ENCODE measurements at places on chromosomes 5 and 9. TPM values are rescaled to one million over a fixed set of nuclear protein-coding genes. Genes with fewer than 3 reads are reported as not detected.

DNA sequence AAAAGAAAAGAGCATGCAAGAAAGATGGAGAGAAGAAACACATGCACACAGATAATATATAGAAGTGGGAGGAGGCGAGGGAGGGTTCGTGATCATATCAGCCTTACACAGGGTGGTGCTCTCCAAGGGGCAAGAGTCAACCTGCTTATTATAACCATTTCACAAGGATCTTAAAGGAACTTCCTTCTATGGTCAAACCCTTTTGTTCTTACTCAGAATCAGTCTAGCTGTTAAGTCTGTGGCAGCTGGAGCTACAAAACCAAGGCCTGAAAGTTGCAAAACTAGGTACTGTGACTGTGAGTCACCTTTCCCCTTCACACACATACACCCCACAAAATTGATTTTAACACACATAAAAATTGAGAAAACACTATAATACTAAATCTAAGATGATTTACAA, 18.5 kb upstream of the ERMP1 start:
- DNase-seq = no peak
- no peak overlapping the region for H3K27ac ChIP-seq
- H3K4me3 ChIP-seq = no peak overlapping the region
- no peaks in the 10 kb centered on the region for H3K36me3 ChIP-seq
- no peaks in the 10 kb centered on the region for H3K27me3 ChIP-seq

CER1 gene
- polyA plus RNA-seq = not detected

DNA sequence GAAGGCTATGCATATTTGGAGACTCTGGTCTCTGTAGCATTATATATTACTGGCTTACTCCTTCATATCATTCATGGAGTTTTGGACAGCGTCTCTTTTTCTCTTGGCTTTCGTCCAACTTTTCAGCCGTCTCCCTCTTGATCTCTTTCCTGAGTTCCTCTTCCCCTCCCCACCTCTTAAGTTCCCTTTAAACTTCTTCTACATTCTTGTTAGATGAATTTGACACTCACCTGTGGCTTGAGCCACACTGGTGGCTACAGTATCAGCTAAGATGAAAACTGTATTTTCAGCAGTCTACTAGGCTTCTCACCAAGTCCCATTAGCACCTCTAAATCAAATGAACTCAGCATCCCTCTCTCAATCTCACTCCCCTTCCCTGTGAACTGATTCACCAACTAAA, 128.1 kb downstream of the STARD4 start:
- peaks cover 2% of the 10 kb centered on the region for H3K27me3 ChIP-seq
- DNase-seq = no peak
- H3K36me3 ChIP-seq = no peaks in the 10 kb centered on the region
- H3K4me1 ChIP-seq = no peaks in the 10 kb centered on the region

- H3K36me3 ChIP-seq = no peaks in the 10 kb centered on the region
- DNase-seq = no peak
- H3K4me3 ChIP-seq = no peak overlapping the region
- H3K27ac ChIP-seq = no peak overlapping the region
- H3K4me1 ChIP-seq = peaks cover 6% of the 10 kb centered on the region
These were observed 38.9 kb downstream of the EFNA5 start for GRCh38 chr5:107631805-107632362.

GRCh38 chr5:31333475-31333874, 140.0 kb downstream of the CDH6 start:
- no peaks in the 10 kb centered on the region for H3K36me3 ChIP-seq
- H3K4me1 ChIP-seq = no peaks in the 10 kb centered on the region
- no peaks in the 10 kb centered on the region for H3K27me3 ChIP-seq
- no peak overlapping the region for H3K4me3 ChIP-seq

DNA sequence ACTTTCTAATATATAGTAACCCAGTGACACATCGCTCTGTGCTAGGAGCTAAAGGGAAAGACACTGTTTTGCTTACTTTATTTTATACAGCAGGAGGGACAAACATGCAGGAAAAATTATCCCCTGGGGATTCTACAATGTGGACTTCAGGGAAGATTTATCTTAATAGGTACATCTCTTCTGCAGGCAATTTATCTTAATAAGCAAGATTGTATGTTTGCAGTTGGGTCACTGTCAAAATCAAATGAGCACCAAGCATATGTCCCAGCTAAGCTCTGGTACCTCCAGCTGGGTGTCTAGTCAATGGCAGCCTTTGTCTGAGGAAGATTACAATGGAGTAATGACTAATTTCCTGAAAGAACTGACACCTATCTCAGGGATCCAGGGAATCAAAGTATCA, 309.9 kb upstream of the PANK3 start:
- H3K27ac ChIP-seq = no peak overlapping the region
- peaks cover 5% of the 10 kb centered on the region for H3K4me1 ChIP-seq
- H3K4me3 ChIP-seq = no peak overlapping the region
- no peaks in the 10 kb centered on the region for H3K27me3 ChIP-seq
- H3K36me3 ChIP-seq = no peaks in the 10 kb centered on the region
- no peak for DNase-seq

GMCL2 gene
- polyA plus RNA-seq = not detected

GRCh38 chr9:27351438-27351837, 54.5 kb upstream of the EQTN start:
- H3K4me1 ChIP-seq = peaks cover 36% of the 10 kb centered on the region
- H3K27me3 ChIP-seq = no peaks in the 10 kb centered on the region
- no peak for DNase-seq
- peak overlapping the region; percentile 34 for H3K27ac ChIP-seq
- H3K4me3 ChIP-seq = no peak overlapping the region

DNA sequence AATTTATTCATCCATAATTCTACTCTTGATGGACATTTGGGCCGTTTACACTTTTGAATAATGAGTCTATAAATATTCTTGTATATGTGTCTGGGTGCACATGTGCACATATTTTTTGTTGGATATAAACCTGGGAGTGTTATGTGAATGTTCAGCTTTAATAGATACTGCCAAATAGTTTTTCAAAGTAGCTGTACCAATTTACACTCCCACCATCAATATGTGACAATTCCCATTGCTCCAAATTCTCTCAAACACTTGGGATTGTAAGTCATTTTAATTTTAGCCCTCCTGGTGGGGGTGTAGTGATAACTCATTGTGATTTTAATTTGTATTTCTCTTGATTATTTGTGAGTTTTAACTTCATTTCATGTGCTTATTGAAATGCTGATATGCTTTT, 114.9 kb downstream of the GRIA1 start:
- no peak overlapping the region for H3K4me3 ChIP-seq
- no peaks in the 10 kb centered on the region for H3K36me3 ChIP-seq
- no peaks in the 10 kb centered on the region for H3K4me1 ChIP-seq
- DNase-seq = no peak

MFAP3 gene
- 38.7 TPM for polyA plus RNA-seq

DNA sequence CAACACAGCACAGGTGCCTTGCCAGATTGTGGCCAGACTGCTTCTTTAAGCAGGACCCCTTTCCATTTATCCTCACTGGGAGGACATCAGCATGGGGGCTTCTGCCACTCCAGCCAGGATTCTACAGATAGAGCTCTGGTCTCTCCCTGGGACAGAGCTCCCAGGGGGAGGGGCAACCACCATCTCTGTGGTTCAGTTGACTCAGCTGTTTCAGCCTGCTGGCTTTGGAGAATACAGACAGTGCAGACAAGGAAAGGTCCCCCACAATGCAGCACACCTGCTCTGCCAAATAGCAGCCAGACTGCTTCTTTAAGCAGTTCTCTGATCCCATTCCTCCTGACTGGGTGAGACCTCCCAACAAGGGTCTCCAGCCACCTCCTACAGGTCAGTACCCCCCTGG, 132.8 kb downstream of the OR2K2 start:
- no peaks in the 10 kb centered on the region for H3K4me1 ChIP-seq
- H3K27ac ChIP-seq = no peak overlapping the region
- H3K4me3 ChIP-seq = no peak overlapping the region
- DNase-seq = no peak

HSPB3 gene
- 125 TPM for polyA plus RNA-seq

PCSK1 gene
- 0.04 TPM for polyA plus RNA-seq

SELENOP gene
- polyA plus RNA-seq = 53.3 TPM

POLR3G gene
- 0.62 TPM for polyA plus RNA-seq

DNA sequence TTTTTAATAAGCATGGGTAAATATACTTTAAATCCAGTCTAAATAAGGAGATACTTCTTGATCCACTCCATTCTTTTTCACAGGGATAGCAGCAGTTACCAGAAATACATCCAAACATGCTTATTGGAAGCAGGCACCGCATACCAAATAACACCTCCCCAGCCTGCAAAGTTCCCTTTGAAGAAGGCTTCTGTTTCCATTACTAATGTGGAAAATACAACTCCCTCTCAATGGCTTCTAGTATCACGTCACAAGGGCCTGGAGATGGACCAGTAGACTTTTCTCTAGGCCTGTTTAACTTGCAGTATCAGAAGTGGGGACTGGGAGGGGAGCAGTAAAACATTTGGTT, 20.8 kb downstream of the TMEM245 start:
- H3K36me3 ChIP-seq = no peaks in the 10 kb centered on the region
- no peak overlapping the region for H3K4me3 ChIP-seq
- DNase-seq = no peak
- H3K27me3 ChIP-seq = no peaks in the 10 kb centered on the region
- peak overlapping the region; percentile 73 for H3K27ac ChIP-seq
- peaks cover 53% of the 10 kb centered on the region for H3K4me1 ChIP-seq

DNA sequence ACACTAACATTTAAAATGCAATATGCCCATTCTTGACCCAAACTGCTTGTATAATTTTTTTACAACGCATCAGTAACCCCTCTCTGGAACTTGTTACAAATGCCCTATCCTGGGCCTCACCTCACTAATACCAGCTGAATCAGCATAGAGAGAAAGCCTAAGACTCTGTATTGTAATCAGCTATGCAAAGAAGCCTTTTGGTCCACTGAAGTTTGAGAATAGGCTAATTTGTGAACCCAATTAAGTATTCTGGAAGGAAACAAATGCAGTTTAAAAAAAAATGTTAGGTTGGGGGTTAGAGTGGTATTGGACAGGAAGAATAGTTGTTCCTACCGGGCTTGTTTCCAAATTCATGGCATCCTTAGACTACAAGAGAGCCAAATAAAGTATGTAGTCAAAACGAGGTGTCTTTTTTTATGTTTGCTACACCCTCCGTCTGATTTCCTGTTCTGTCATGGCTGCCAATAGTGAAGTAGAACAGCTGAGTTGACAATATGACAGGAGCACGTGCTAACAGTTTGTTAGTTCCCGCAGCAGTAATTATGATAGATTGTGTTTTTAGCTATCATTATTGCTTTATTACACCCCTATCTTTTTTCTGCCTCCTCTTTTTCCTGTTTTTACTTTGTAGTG, 1048.7 kb upstream of the NUDT12 start:
- no peak overlapping the region for H3K4me3 ChIP-seq
- H3K27me3 ChIP-seq = no peaks in the 10 kb centered on the region
- DNase-seq = no peak

GRCh38 chr9:116774421-116775180, 87.5 kb downstream of the TRIM32 start:
- H3K4me3 ChIP-seq = no peak overlapping the region
- no peak overlapping the region for H3K27ac ChIP-seq
- no peaks in the 10 kb centered on the region for H3K36me3 ChIP-seq

DNA sequence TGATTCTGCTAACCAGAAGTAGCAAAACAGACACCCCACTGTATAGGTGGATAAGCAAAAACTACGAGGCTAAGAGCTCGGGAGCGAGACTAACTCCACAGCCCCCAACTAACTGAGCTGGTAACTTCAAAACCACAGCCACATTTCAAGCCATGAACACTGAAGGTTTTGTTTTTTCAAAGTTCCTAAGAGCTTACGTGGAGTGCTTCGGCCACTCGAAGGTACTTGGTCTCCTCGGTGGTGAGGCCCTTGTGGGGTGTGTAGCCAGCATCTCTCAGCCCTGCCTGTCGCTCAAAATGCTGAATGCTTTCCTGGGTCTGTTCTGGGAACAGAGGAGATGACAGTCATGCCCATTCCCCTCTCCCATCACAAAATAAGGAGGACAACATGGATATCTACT, 11.1 kb downstream of the KIAA1191 start:
- DNase-seq = no peak
- peaks cover 100% of the 10 kb centered on the region for H3K36me3 ChIP-seq
- H3K27me3 ChIP-seq = no peaks in the 10 kb centered on the region
- no peaks in the 10 kb centered on the region for H3K4me1 ChIP-seq

GRCh38 chr5:91146905-91147600, 236.1 kb downstream of the ARRDC3 start:
- peak overlapping the region; percentile 42 for H3K27ac ChIP-seq
- H3K4me1 ChIP-seq = no peaks in the 10 kb centered on the region
- no peak for DNase-seq
- no peaks in the 10 kb centered on the region for H3K36me3 ChIP-seq
- H3K27me3 ChIP-seq = no peaks in the 10 kb centered on the region
- H3K4me3 ChIP-seq = no peak overlapping the region

- no peak overlapping the region for H3K27ac ChIP-seq
- H3K27me3 ChIP-seq = no peaks in the 10 kb centered on the region
- H3K4me1 ChIP-seq = no peaks in the 10 kb centered on the region
These were observed 319.5 kb downstream of the ARHGEF28 start for GRCh38 chr5:73945505-73945904.

- no peak overlapping the region for H3K27ac ChIP-seq
- DNase-seq = no peak
- H3K36me3 ChIP-seq = no peaks in the 10 kb centered on the region
- no peak overlapping the region for H3K4me3 ChIP-seq
These were observed 331.9 kb upstream of the GRIA1 start for GRCh38 chr5:153158608-153159007.

SPINK1 gene
- 29.0 TPM for polyA plus RNA-seq
